ENCODE measurements at places on chromosomes 6 and 20.

DNA sequence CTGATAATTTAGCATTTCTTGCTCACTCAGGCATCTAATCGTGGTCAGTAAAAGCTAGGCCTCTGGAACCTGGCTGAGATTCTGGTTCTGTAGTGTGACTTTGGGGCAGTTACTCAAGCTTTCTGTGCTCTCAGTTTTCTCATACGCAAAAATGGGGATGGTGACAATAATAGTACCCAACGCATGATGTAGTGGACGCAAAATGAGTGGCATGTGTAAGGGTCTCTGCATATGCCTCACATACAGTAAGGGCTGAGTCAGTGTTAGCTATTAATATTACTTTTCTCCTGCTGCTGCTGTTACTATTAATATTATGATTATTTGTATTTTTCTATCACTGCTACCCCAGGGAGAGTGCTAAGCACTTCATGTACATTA, 686 bp downstream of the GINS1 start:
- DNase-seq: no peak

GRCh38 chr6:117706504-117706903, 31.2 kb downstream of the NUS1 start:
- DNase-seq: no peak

DNA sequence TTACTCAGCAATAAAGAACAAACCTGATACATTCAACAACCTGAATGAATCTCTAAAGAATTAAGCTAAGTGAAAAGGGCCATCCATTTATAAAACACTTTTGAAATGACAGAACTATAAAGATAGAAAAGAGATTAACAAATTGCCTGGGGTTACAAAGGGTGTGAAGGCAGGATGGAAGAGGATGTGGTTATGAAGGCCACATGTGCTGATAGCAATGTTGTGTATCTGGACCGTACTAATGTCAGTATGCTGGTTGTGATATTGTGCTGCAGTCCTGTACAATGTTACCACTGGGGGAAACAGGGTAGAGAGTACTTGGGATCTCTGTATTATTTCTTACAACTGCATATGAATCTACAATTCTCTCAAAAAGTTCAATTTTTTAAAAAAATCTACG, 36.4 kb downstream of the ELOVL5 start:
- no peak for DNase-seq

GRCh38 chr6:23704479-23705052, 421.4 kb upstream of the NRSN1 start:
- no peak for DNase-seq

DNA sequence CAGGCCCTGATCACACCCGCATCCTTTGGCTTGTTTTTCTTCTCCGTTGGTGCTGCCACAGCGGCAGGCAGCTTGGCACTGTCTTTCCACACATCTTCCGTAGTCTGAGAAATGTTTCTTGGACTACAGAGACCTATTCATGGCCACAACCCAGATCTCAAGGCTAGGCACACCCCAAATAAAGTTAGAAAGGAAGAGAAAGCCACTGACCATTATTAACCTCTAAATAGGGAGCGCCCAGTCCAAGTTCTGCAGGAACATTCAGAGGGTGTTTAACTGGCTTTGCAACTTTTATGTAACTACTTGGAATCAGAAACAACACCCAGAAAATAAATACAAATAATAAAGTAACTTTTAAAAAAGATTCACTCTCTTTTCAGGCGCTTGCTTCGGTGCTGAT, 124.8 kb upstream of the NEDD9 start:
- DNase-seq: no peak

DNA sequence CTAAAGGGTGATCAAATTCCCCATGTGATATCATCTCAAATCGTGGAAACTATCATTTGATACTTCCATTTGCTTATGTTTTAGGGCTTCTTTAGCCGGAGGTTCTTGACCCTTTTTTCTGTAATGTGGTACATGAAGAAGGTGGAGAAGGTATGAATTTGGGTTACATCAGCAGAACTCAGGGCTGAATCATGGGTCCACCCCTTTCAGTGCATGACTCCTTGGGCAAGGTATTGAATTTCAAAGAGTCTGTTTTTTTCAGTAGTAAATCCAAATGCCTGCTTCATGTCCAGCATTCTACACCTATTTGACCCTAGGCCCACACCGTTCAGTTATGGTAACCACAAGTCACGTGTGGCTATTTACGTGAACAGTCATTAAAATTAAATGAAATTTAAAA, 30.6 kb upstream of the QKI start:
- DNase-seq: no peak

GRCh38 chr6:43915208-43915869, 145.3 kb downstream of the VEGFA start:
- DNase-seq: no peak

Data from T47D (cell line).